Hepatocyte (in vitro differentiated cells): ENCODE measurements at places on chromosomes 7 and 10.

DNA sequence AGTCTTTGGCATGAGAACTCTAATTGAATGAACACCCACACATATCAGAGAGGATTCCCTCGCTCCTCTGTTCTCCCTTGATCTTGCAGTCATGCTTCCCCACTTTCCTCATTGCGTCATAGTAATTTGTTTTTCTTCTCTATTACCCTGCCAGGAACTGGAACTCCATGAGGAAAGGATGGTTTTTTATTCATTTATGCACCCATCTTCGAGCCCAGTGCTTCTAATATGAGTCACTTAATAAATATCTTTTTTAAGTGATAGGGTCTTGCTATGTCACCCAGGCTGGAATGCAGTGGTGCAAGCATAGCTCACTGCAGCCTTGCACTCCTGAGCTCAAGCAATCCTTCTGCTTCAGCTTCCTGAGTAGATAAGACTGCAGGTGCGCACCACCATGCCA, 83.5 kb downstream of the OTUD1 start:
- DNase-seq, result no peak

GRCh38 chr10:50280049-50280841, 28.9 kb upstream of the ASAH2 start:
- DNase-seq, result no peak

- DNase-seq, result peak; percentile 95
Measured at GRCh38 chr7:90211391-90212148, at the start of gene STEAP2. TSS of gene STEAP2 (plus strand) at chr7:90211740. CDS start at chr7:90225083, 13,343 bp downstream.

DNA sequence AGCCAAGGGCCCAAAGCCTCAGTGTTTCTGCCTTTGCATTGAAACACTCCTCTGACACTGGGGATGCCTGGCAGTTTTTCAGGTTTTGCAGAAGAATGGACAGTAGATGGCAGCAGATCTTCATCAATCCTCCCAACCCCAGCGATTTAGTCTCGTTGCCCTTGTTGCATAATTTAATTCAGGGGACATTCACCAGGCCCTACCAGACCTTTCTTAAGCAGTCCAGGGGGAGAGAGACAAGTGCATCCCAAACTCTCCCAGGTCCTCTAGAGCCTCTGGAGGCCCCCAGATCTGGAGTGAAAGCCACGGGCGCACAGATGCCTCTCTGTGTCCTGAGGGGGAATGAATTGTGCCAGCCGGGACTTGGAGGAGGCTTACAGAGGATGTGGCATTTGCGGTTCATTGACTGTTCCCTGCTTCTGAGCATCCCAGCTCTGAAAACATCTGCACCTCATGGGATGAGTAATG, 29.6 kb downstream of the MINDY4 start:
- peak; percentile 84 for DNase-seq

GRCh38 chr7:51279391-51280023, 37.1 kb downstream of the COBL start:
- no peak for DNase-seq

DNA sequence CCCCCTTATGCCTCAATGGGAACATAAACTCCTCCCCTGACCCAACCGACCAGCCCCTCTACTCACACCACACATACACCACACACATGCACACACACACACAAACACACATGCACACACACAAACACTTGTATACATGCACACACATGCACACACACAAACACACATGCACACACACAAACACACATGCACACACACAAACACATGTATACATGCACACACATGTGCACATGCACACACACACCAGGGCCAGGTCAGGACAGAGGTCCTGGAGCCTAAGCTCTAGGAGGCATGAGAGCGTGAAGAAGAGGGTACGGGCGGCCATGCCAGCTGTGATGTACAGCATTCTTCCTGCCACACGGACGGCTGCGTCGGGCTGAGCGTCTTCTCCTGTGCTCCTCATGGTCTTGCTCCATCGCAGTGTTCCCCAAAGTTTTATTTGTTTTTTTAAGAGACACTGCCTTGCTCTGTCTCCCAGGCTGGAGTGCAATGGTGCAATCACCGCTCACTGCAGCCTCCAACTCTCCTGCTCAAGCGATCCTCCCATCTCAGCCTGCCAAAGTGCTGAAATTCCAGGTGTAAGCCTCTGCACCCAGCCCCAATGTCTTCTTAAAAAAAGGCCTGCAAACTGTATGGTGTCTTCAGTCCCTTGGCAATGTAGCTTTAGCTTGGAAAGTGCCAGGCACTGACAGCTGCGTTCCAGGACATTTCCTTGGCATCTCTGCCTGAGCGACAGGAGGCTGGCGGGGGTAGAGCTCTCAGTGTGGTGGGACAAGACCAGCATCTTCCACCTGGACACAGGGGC, 38.8 kb upstream of the INPP5A start:
- no peak for DNase-seq

DNA sequence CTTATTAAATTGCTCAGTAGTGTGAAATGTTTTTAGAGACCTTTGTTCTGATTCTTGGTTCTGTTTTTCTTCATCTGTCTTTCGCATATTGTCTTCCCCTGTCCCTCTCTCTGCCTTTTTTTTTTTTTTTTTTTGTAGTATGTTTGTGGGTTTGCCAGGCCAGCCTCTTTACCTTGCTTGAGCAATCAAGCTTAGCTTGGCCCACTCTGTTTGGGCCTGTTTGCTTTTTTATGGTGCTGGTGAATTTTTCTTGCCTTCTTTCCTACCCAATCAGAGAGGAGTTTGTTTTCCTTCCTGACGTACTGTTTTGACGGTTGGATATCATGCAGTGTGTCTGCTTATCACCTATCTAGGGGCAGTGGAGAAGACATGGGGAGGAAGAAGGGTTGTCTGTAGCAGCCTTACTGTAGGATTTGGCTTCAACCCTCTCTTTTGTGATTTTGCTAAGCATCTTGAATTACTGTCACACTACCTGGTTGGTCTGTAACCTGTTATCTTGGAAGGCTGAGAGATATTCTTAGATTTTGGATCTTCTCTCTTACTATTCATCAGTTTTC, 64.0 kb downstream of the BBS9 start:
- DNase-seq, result no peak

DNA sequence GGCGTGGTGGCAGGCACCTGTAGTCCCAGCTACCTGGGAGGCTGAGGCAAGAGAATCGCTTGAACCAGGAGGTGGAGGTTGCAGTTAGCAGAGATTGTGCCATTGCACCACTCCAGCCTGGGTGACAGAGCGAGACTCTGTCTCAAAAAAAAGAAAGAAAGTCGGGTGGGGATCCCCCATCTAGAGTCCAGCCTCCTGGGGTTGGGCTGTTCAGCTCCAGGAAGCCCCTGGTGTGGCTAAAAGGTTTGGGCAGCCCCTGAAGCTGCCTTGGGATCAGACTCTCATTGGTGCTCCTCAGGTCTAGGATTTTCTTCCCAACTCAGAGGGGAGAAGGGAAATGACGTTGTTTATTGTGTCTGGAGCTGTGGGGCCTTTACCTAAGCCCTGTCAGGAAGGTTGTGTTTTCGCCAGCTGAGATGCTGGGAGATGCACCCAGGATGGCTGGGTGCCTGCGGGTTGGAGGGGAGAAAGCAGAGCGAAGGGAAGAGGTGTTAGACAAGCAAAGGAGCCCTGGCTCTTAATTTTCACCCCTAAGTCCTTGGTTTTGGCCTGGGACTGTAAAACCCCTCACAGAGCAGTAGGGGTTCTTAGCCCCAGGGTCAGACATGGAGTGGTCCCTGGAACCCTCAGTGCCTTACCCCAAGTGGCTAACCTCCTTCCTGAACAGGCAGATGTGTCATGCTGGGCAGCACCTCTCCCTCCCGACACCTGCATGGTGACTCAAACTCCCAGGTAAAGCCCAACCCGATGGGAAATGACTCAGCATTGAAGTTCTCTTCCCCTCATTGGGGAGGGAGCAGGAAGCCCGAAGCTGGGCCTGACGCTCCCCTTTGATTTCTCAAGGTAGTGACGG, 21.1 kb downstream of the PLAU start:
- peak; percentile 70 for DNase-seq

- DNase-seq, result no peak
Measured at GRCh38 chr7:21934808-21935207, 10.9 kb downstream of the CDCA7L start.
